GM13976 (cell line): ENCODE measurements at places on chromosomes 4 and X.

GRCh38 chr4:48748949-48749596, 31.0 kb downstream of the FRYL start:
- no peak for DNase-seq

- DNase-seq = no peak
These were observed 5.1 kb upstream of the CENPC start for GRCh38 chr4:67550451-67550850.

DNA sequence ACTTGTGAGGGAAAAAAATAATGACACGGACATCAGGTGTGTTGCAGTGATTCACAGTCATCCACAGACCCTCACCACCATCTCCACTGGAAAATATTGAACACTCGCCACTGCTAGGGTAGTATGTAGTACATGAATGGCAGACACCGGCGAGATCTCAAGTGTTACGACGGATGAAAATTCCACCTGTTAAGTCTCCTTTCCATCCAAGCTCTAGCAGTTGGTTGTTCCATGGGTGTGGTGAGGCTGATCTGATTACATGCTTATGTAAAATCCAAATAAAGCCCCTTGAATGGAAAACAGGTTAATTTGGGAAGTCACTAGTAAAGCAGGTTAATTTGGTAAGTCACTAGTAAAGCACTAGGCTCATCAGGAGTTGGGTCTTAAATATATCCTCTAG, 1.1 kb upstream of the ARMCX4 start:
- no peak for DNase-seq

- no peak for DNase-seq
These were observed 6.8 kb downstream of the MSX1 start for GRCh38 chr4:4866124-4866865.

- DNase-seq = peak; percentile 66
These were observed at the start of gene TBL1X for GRCh38 chrX:9464435-9465371. Gene TBL1X (plus strand): TSS chrX:9465058. CDS start chrX:9653587, 188,529 bp downstream.
